ENCODE measurements at places on chromosomes 3 and 15.

GRCh38 chr3:134594331-134594741 lies 56.5 kb downstream of the KY start:
- peak; percentile 67 for DNase-seq

DNA sequence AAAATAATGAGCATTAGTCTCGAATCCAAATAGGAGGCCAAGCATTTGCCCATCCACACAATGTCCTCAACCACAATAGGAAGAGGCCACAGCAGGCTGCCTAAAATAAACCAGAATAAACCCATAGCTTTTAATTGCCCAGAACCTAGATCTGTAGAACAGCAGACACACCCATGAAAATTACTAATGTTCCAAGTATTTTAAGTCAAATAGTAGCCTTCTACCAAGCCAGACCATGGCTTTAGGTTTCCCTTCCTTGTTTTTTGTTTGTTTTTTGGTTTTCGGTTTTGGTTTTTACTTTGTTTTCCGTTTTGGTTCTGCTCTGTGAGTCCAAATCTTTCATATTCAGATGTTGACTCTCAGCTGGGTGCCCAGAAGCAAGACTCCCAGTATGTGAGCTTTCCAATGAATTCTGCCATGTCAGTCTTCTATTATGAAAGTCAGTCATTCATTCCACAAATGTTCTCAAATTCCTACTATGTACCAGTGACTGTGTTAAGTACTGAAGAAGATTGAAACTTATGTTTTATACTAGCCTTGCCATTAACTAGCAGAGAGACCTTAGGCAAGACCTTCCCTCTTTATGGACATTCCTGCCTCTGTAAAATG lies 57.8 kb upstream of the BOC start:
- DNase-seq = no peak

DNA sequence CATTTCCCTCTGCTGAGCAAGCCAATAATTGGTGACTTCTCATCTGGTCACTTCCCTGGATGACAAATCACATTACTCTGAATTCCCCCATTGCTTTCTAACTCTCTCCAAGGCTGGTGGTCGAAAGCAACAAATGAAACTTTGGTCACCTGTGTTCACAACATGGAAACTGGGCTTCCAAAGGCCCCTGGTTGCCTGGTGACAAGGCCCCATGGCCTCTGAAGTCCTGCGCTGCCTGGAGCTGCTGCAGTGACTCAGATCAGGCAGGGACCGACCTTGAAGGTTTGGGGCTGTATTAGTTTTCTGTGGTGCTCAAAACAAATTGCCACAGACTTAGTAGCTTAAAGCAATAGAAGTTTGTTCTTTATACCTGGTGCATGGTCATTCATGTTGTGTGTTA lies 345.3 kb downstream of the WDR72 start:
- no peak for DNase-seq

DNA sequence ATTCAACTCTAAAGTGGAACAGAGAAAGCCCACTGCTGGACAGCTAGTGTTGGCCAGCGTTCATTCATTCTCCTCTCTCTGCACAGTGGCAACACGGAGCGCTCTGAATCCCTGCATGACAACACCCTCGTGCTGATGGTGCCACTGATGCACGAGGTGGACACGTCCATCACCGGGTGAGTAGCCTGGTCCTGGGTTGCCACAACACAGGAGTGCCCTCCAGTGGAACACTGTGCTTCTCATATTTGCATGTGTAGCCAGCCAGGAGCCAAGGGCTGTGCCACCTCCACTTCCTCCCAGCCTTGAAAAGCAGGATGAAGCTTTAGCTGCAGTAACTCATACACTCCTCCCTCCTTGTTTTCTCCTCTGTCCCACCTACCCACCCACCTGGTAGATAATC lies 120.0 kb upstream of the CTDSPL start:
- peak; percentile 67 for DNase-seq

DNA sequence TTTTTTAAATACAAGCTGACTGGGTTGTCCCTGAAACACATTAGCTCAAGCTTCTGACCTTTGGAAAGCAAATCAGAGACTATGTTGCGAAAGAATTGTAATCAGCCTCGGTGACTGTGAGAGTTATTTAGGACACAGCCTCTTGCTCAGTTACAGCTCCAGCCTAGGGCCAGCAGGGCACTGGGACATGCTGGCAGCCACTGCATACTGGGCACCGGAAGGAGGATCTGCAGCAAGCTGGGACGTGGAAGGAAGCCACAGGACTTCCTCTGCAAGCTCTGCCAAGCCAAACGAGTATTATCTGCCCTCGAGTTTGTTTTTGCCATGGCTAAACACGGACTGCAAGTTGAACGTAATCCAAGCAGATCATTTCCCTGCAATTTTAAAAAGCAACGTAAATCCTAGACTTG lies 24.4 kb upstream of the COPG1 start:
- DNase-seq = peak; percentile 96

- DNase-seq = no peak
Measured at GRCh38 chr15:98878862-98879261, 128.7 kb downstream of the PGPEP1L start.

DNA sequence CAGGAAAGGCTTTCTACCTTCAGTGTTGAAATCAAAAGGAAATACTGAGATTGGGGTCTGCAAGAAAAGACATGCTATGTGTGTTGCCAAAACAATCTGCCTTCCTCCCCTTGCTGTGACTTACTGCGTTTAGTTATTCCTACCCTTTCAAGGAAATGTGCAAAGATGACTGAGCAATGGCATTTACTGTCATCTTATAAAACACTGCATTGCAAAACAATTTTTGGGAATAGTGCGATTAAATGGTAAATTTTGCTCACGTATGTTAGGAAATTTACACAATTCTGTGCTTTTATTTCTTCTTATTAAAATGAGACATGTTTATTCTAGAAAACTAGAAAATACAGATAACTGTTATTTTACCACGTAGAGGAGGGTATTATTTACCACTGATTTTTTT lies 45.8 kb downstream of the PDE8A start:
- no peak for DNase-seq

- DNase-seq = no peak
Measured at GRCh38 chr3:31188112-31188511, 293.7 kb upstream of the GADL1 start.

All from suppressor macrophage (primary cell).